ENCODE measurements at places on chromosomes 1 and 21.

DNA sequence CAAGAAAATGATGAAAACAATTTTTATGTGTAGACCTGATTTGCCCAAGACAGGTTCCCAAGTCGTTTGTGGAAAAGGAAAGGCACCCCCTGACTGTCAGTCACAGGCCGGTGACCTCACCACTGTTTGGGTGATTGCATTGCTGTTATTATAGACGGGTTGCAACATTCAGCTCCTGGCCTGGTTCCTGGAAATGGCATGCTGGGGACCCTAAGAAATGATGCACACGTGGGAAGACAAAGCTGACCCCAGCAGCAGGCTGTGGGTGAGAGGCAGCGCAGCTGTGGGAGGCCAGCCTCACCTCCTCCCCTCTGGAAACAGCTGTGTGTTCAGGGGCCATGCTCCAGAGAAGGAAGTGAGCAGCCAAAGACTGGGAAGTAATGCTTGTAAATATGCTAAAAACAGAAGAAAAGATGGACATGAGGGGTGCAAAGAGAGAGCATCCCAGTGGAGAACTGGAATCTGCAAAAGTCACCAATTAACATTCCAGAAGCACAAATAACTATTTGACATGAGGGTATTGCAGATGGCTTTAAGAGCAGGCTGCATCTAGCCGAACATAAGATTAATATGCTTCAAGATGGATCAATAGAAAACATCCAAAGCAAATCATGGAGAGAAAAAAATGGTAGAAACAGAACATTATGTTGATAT, 23.4 kb upstream of the ABCG1 start:
- H3K4me3 ChIP-seq, result no peak overlapping the region
- peak; percentile 63 for DNase-seq
- no peaks in the 10 kb centered on the region for H3K27me3 ChIP-seq
- peaks cover 12% of the 10 kb centered on the region for H3K4me1 ChIP-seq
- H3K27ac ChIP-seq, result no peak overlapping the region

DNA sequence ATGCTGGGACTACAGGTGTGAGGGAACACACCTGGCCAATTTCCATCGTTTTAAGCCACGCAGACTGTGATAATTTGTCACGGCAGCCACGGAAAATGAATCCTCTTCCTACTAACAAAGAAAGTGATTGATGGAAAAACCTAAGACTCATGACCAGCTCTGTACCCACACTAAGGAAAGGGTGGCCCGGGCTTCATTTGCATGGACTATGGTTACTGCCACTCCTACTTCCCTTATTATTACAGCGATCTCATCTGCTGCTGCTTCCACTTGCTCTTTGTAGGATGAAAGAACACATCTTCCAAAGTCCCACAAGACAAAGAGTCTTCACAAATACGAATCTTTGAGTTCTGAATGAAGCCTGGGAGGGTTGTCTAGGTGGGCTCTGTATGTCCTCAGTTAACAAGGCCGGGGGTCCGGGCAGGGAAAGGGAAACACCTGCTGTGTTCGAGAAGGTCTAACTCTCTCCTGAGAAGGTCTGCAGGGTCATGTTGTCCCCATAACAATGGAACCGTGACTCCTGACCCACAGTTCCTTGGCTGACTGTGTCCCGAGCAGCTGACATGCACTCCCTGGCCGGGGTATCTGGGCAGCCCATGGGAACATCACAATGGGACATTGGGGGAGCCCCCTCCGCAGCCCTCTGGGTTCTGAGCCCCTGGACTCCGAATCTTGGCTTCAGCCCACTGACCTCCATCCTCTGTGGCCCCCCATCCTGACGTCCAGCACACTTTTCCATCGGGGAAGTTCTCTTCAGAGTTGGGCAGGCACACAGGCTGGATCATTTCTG, 13.3 kb upstream of the TFF1 start:
- H3K27ac ChIP-seq, result no peak overlapping the region
- H3K36me3 ChIP-seq, result no peaks in the 10 kb centered on the region
- DNase-seq, result no peak
- no peaks in the 10 kb centered on the region for H3K27me3 ChIP-seq

- H3K27ac ChIP-seq, result no peak overlapping the region
- no peaks in the 10 kb centered on the region for H3K27me3 ChIP-seq
- no peak overlapping the region for H3K4me3 ChIP-seq
- H3K4me1 ChIP-seq, result no peaks in the 10 kb centered on the region
- no peaks in the 10 kb centered on the region for H3K36me3 ChIP-seq
These were observed 229.7 kb downstream of the C1orf94 start for GRCh38 chr1:34406377-34406776.

GRCh38 chr1:204338360-204338759, 21.4 kb downstream of the PLEKHA6 start:
- DNase-seq, result no peak
- no peaks in the 10 kb centered on the region for H3K4me1 ChIP-seq
- H3K4me3 ChIP-seq, result no peak overlapping the region
- no peak overlapping the region for H3K27ac ChIP-seq
- no peaks in the 10 kb centered on the region for H3K27me3 ChIP-seq
- H3K36me3 ChIP-seq, result no peaks in the 10 kb centered on the region

DNA sequence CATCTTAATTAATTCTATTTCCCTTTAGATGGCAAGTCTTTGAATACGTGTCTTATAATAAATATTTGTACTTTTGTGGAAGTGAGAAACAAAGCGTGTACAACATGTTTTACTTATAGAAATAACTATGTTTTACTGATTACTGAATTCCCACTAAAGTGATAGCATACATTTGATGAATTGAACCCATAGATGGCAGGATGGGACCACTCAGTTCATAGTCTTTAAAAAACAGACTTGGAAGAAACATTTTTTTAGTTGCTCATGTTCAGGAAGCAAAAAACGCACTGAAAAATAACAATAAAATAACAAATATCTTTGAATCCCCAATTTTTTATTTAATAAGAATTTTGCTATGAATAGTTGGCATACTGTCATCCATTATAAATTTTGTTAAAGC, 507.1 kb upstream of the ZRANB2 start:
- H3K27me3 ChIP-seq, result no peaks in the 10 kb centered on the region
- no peaks in the 10 kb centered on the region for H3K36me3 ChIP-seq
- H3K4me1 ChIP-seq, result no peaks in the 10 kb centered on the region
- DNase-seq, result no peak

- no peaks in the 10 kb centered on the region for H3K27me3 ChIP-seq
- no peaks in the 10 kb centered on the region for H3K4me1 ChIP-seq
- no peak overlapping the region for H3K27ac ChIP-seq
These were observed 43.3 kb upstream of the DIRAS3 start for GRCh38 chr1:68093737-68094136.

GRCh38 chr1:48903291-48903690, 126.6 kb upstream of the BEND5 start:
- H3K4me1 ChIP-seq, result no peaks in the 10 kb centered on the region
- H3K27me3 ChIP-seq, result no peaks in the 10 kb centered on the region
- H3K36me3 ChIP-seq, result no peaks in the 10 kb centered on the region
- no peak for DNase-seq
- no peak overlapping the region for H3K4me3 ChIP-seq
- no peak overlapping the region for H3K27ac ChIP-seq

DNA sequence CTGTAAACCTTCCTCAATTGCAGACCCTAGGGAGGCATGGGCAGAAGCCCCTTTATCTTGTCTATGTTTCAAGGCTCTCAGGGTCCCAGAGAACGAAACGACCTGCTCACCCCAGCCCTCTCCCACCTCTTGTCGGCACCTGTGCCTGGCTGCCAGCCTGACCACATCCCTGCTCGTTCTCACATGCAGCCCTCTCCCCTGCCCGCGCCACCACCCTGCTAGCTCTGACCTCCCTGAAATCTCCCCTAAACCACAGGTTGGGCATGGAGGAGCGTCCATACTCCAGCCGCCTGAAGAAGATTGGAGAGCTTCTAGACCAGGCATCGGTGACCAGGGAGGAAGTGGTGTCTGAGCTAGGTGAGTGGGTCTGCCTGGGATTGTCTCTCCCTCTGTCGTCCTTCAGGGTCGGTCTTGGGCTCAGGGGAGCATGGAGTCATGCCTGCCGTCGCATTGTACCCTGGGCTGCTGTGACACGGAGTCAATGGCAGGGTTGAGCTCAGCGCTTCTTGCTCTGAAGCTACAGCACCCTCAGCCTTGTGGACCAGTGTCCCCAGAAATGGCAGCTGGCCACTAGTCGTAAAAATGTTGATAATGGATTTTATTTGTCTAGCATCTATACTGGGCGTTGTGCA, 3.6 kb downstream of the ADPRS start:
- H3K27me3 ChIP-seq, result no peaks in the 10 kb centered on the region
- no peaks in the 10 kb centered on the region for H3K4me1 ChIP-seq
- H3K27ac ChIP-seq, result no peak overlapping the region
- DNase-seq, result no peak
- no peak overlapping the region for H3K4me3 ChIP-seq

DNA sequence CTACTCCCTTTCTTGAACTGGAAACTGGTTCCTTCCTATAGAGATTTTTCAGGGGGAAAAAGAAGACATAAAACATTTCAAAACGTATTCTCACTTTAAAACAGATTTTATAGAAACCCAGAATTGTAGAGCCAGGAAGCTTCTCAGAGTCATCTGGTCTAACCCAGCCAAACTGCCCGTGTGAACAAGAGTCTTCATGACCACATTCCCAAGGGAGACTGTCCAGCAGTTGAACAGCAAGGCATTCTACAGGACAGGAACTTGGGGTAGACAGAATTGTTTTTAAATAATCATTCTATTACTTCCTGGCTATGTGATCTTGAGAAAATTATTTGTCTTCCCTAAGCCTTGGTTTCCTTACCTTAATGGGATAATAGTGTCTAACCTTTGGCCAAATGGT, 163.5 kb upstream of the IVNS1ABP start:
- H3K27ac ChIP-seq, result no peak overlapping the region
- H3K4me1 ChIP-seq, result no peaks in the 10 kb centered on the region
- no peaks in the 10 kb centered on the region for H3K27me3 ChIP-seq
- DNase-seq, result no peak

DNA sequence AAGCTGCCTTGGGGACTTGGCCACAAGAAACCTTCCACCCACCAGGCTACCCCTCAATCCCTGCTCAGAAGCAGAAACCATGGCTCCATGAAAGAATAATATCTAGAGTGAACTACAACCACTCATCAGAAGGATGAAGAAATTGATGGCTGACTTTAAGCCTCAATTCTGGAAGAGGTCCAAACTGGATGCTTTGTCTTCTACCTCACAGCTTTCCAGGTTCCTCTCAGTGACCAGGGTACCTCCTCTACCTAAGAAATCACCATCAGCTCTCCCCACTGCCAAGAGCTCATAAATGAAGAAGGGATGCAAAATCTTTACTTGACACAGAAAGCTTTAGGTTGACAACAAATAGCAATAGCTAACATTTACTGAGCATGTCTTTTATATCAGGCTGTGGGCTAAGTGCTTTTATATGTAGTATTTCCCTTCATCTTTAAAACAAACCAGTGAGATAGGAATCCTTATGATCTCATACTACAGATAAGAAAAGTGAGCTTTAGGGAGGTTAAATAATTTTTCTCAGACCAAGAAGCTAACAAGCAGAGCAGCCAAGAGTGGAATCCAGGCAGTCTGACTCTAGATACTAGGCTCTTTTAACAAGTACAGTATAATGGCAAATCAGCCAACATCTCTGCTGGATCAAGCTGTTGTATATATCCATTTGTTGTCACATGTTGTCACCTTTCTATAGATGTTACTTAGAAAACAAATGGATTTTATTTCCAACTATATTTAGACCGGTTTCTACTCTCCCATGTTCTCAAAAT, 243.0 kb upstream of the SGIP1 start:
- DNase-seq, result no peak
- H3K27ac ChIP-seq, result no peak overlapping the region
- H3K36me3 ChIP-seq, result no peaks in the 10 kb centered on the region
- no peak overlapping the region for H3K4me3 ChIP-seq
- H3K27me3 ChIP-seq, result no peaks in the 10 kb centered on the region

DNA sequence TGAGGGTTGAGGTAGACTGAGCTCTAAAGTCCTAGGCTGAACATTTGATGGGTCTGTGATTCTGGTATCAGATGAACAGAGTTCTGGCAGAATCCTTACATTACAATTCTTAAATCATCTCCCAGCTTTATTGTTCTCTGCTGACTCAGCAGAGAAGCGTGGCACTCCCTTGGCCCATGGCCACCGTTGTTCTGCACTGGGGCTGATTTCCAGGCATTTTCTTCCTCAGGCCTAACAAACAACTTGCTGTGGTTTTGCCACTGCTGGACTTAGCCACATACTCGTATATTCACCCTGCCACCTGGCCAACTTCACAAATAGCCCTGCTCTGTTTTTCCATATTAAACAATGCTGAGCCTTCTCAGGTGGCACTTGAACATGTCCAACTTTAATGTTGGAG, 223.2 kb downstream of the TNR start:
- H3K4me3 ChIP-seq, result no peak overlapping the region
- H3K27ac ChIP-seq, result no peak overlapping the region
- H3K36me3 ChIP-seq, result no peaks in the 10 kb centered on the region
- peaks cover 2% of the 10 kb centered on the region for H3K4me1 ChIP-seq

- H3K27me3 ChIP-seq, result no peaks in the 10 kb centered on the region
- no peaks in the 10 kb centered on the region for H3K4me1 ChIP-seq
- H3K27ac ChIP-seq, result peak overlapping the region; percentile 92
- no peak for DNase-seq
- no peak overlapping the region for H3K4me3 ChIP-seq
- peaks cover 11% of the 10 kb centered on the region for H3K36me3 ChIP-seq
These were observed 2.5 kb downstream of the TMEM63A start for GRCh38 chr1:225879521-225880221.

GRCh38 chr1:243482141-243483022, 226.5 kb downstream of the SDCCAG8 start:
- no peak overlapping the region for H3K4me3 ChIP-seq
- H3K27ac ChIP-seq, result no peak overlapping the region
- no peaks in the 10 kb centered on the region for H3K36me3 ChIP-seq
- no peaks in the 10 kb centered on the region for H3K4me1 ChIP-seq

- peaks cover 6% of the 10 kb centered on the region for H3K36me3 ChIP-seq
- DNase-seq, result no peak
- no peak overlapping the region for H3K4me3 ChIP-seq
- peaks cover 26% of the 10 kb centered on the region for H3K4me1 ChIP-seq
- no peak overlapping the region for H3K27ac ChIP-seq
These were observed 46.9 kb downstream of the YARS1 start for GRCh38 chr1:32770221-32770731.

DNA sequence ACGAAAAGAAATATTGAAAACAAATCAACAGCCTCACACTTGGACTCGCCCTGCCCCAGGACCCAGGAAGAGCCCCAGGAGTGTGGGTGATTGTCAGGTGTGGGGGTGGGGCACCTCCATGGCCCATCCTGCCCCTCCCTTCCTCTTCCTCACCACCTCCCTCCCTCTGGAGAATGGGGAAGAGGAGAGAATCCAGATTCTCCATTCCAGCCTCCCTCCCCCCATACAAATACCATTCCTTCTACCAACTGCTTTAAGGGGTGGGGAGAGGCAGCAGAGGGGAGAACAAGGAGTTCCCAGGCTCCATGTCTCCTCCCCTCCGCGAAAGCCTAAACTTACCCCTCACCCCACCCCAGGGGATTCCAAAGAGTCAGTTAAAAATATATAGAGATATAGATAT, 36.7 kb downstream of the MEF2D start:
- DNase-seq, result no peak
- H3K27me3 ChIP-seq, result no peaks in the 10 kb centered on the region
- H3K4me1 ChIP-seq, result no peaks in the 10 kb centered on the region
- peak overlapping the region; percentile 77 for H3K27ac ChIP-seq
- H3K4me3 ChIP-seq, result no peak overlapping the region
- peaks cover 40% of the 10 kb centered on the region for H3K36me3 ChIP-seq

GRCh38 chr1:222618880-222619596, 1.1 kb downstream of the MIA3 start:
- H3K27me3 ChIP-seq, result no peaks in the 10 kb centered on the region
- peaks cover 6% of the 10 kb centered on the region for H3K36me3 ChIP-seq
- DNase-seq, result no peak
- peak overlapping the region; percentile 98 for H3K4me3 ChIP-seq
- peak overlapping the region; percentile 86 for H3K27ac ChIP-seq

Measured in right atrium auricular region (tissue), 2 donors.